ENCODE measurements at places on chromosomes 2 and 18.
A peak's percentile ranks its signal among the peaks of the same experiment; 100 is the strongest.

- no peak for DNase-seq
Observed at GRCh38 chr2:194151231-194151630, 1505.8 kb upstream of the SLC39A10 start.

DNA sequence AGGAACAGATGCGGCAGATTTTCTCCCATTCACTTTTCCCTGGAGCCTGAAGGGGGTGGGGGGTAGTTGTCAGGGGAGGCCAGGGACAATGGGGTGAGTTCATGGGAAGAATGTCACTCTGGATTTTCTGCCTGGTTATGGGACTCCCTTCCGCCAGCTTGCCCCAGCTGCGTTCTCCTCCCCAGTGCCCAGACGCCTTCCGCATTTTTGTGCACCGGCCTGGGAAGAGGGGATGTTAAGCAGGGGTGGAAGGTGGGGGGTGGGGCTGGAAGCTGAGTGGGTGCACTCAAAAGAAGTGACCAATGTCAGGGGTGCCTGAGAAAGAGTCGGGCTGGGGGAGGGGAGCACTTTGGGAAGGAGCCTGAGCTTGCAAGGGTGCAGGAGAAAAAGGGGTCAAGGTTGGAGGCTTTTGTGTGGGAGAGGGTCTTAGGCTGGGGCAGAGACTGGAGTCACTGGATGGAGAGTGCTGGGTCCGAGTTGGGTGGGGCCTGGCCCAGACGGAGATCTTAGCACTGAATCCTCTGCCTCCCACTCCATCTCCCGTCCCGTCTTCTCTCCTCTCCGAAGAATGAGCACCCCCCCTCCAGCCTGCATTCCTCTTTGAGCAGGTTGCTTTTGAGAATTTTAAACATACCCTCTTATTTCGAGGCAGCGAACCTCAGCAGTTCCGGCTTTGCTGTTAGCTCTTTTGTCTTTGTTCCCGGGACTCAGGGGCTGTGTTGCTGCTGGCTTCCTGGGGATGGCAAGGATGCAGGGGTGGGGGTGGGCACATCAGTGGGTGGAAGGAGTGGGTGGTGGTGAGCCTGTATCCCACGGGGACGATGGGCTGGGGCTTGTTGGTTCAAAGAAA lies 2.7 kb downstream of the IGFBP2 start:
- DNase-seq: peak; percentile 13

DNA sequence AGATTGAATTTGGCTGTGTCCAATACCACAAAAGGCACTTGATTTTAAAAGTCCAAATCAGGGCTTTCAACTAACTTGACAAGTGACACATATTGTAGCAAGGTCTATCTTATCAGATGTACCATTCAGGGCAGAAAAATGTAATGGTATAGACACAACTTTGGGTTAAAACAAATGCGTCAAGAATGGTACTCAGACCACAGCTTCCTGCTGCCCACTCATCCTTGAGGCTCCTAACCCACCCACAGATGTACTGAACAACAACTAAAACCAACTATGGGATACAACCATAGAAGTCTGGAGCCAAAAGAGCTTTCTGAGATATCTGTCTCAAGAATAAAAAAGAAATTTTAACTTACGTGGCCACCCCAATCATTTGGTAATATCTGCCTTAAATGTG lies 105.2 kb downstream of the RBM43 start:
- no peak for DNase-seq

DNA sequence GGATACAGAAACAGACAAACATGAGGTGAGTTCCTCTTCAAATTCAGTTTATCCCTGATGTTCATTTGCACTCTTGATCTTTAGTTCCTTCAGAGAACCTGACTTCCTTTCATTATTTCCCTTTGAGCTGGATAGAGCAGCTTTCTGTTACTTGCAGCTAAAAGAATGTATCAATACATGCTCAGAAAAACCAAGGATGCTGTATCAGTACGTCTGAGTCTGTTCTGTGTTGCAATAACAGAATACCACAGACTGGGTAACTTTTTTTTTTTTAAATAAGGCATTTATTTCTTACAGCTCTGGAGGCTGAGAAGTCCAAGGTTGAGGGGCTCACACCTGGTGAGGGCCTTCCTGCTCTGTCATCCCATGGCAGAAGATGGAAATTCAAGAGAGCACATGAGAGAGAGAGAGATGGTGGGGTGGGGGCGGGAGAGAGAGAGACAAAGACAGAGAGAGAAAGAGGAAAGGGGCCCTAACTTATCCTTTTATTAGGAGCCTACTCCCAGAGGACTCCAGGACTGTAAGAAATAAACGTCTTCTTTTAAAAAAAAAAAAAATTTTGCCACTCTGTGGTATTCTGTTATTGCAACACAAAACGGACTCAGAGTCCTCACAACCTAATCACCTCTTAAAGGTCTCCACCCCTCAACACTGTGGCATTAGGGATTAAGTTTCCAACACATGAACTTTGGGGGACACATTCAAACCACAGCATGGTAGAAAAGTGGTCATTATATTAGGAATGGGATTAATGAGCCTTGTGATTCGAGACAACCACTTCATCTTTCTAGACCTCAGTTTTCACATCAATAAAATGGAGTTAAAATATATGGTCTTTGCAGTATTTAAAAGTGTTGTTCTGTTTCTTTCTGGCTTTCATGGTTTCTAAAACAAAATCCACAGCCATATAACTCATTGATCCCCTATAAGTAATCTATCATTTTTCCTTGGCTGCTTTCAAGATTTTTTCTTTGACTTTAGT lies 18.4 kb upstream of the SELENOI start:
- DNase-seq: peak; percentile 10

GRCh38 chr2:54680397-54681041 lies 42.9 kb upstream of the EML6 start:
- no peak for DNase-seq

DNA sequence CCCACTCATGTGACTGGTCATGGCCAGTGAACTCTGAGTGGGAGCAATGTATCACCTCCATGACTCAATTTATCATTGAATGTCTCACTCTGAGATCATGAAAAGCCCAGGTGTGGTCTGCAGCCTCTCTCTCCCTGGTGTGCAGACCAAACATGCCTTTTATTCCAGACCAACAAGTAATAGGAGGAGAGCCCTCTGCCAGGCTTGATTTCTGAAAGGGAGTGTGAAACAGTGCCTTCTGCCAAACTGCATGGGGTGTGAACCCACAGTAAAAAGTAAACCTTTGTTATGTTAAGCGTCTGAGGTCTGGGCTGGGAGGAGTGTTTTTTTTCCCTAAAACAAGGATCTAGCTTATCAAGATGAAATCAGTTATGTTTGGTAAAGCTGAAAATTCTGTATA lies 601.2 kb downstream of the ADCYAP1 start:
- DNase-seq: no peak

GRCh38 chr2:161367675-161368074 lies 48.4 kb upstream of the TBR1 start:
- no peak for DNase-seq

DNA sequence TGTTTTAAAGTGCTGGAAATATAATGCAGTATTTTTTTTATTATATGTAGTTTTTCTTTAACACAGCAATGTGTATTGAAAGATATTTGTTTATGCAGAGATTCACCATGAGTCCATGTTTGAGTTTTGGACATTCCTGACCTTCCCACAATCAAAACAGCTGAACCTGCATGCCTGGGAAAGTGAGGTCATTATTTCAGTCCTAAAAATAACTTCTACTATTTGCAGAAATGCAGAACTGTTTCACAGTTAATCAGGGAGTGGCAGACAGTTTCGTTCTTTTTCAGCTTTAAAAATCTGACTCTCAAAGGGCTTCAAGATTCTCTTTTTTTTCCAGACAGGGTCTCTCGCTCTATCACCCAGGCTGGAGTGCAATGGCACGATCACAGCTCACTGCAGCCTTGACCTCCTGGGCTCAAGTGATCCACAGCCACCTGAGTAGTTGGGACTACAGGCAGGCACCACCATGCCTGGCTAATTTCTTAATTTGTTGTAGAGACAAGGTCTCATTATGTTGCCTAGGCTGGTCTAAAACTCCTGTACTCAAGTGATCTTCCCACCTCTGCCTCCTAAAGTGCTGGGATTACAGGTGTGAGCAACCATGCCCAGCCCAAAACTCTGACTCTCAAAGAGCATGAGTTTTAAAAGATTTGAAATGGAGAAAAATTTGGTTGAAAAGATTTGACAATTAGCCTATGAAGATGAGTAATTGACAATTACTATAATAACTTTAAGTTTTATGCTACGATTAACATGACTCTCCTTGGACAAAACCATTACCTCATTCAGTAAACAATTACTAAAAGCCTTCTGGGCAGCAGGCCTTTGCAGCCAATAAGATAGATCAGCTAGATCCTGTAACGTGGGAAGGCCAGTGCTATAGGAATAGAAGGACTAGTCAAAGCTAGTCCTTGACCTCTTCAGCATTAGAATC lies 5.0 kb upstream of the MYL12B start:
- peak; percentile 56 for DNase-seq

GRCh38 chr2:215817046-215817445 lies 196.3 kb downstream of the MREG start:
- no peak for DNase-seq

DNA sequence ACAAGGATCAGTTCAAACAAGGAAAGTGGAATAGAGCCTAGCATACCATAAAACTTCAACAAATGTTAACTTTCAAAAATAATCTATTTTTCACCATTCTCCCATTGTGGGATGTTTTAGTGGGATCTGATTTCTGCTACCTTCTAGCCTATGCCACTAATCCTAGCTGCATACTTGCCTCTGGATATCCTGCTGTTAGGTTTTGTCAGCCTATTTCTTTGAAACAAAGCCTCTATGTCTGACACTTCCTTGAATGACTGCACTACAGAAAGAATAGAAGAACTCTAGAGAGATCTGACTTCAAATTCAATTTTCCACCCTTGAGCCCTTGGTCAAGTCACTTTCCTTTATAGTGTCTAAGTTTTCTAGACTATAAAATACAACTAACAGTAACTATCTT lies 291.5 kb downstream of the PTH2R start:
- DNase-seq: no peak

- no peak for DNase-seq
Observed at GRCh38 chr2:139864821-139865302, 1084.7 kb upstream of the NXPH2 start.

GRCh38 chr18:34809451-34810072 lies 99.5 kb downstream of the DTNA start:
- peak; percentile 13 for DNase-seq

- no peak for DNase-seq
Observed at GRCh38 chr2:2662037-2662846, 331.2 kb upstream of the MYT1L start.

GRCh38 chr2:216632952-216633615 lies at the start of gene IGFBP2:
Gene IGFBP2 (plus strand): TSS chr2:216633420. CDS start chr2:216633524, 104 bp downstream.
- DNase-seq: peak; percentile 54

GRCh38 chr2:157786663-157787363 lies 89.3 kb downstream of the ACVR1 start:
- DNase-seq: no peak

DNA sequence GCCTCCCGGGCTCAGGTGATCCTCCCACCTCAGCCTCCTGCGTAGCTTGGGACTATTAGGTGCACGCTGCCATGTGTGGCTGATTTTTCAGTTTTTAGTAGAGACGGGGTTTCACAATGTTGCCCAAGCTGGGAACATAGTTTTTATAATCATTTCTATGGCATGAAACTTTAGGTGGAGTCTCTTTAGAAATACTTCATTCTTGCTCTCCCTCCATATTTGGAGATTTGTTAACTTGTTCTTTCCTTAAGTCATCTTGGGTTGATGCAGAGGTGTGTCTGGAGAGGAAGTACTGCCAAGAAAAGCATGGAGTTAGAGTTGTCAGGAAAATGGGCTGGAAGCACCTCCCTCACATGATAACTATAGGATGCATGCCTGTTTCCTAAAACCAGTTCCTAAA lies 17.4 kb downstream of the ZNF532 start:
- no peak for DNase-seq

DNA sequence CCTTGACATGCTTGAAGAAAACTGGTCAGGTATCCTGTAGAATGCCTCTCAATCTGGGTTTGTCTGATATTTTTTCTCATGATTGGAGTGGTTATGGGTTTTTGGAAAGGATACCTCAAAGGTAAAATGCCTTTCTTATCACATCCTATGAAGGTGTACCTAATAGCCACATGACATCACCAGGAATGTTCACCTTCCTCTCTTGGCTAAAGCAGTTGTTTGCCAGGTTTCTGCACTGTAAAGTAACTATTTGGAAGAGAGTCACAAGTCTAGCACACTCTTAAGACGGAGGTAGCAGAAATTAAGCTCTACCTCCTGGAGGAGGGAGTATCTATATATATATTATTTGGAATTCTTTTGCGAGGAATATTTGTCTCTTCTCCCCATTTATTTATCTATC lies 17.9 kb upstream of the MIB1 start:
- DNase-seq: no peak

GRCh38 chr2:135829378-135830135 lies 7.4 kb downstream of the LCT start:
- DNase-seq: no peak

DNA sequence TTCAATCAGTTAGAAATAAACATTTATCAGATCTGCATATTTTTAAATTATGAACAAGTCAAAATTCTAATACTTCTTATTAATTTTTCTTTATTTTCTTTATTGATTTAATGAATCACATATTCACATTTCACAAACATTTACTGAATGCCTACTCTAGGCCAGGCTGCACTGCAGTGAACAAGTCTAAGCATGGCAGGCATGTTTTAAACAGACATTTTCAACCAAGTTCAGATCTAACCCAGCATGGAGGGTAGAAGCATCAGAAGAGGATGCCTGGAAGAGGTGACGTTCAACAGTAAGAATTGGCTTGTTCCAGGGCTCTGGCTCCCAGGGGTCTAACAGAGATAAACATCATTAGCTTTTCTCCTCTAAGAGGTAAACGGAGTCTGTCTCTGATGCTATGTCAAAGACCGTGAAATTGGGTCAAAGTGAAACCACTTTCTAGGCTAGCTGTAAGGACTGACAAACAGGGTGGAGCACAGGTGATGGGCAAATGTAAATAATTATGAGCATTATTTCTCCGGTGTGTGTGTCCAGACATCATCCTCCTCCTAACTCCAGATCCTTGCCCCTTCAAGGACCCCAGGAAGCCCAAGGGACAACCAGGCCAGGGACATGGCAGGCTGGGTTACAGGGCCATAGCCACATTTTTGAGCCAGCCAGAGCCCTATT lies 50.6 kb downstream of the UNC50 start:
- DNase-seq: no peak

DNA sequence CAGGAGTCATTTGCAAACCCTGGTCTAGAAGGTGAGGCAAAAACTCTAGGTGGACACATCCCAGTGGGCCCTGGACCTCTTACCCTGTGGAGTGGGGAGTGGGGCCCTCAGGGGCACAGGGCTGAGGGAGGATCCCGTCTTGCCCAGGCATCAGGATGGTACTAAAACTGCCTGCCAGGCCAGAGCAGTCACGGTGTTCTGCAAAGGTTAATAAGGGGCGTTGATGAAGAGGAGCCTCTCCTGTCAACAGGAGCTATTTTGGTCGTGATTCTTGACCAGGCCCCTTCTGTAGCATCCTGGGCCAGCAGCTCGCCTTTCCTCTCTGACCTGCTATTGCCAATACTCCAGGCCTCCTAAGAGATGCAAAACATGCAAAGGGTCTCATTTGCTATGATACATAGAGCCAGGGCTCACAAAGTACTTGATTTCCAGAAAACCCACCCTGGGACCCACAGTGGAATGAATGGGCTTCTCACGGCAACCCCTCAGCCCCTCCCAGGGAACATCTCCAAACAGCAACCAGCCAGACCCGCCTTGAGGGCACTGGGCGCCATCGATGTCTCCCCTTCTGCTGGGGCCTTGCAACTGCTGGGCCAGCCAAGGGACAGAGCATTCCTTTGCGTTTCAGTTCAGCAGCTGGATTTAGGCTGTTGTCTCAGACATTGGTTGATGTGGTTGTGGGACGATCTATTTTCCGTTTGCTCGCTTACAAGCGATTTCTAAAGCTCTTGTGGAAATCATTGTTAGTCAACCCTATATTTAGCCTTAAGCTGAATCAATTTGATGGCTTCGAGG lies 111.1 kb downstream of the PDCL3 start:
- DNase-seq: no peak

- DNase-seq: no peak
Observed at GRCh38 chr18:75088021-75088506, 120.9 kb downstream of the PTGR3 start.

Data from suppressor macrophage (primary cell).